ENCODE measurements at places on chromosomes 4 and X. TPM values are rescaled to one million over a fixed set of nuclear protein-coding genes. Genes with fewer than 3 reads are reported as not detected.

The MAGEA9B gene
- not detected for total RNA-seq

The EPGN gene
- total RNA-seq: 116 TPM

The NDST3 gene
- total RNA-seq: not detected

The PIN4 gene
- total RNA-seq: 19.2 TPM

The GSPT2 gene
- 5.1 TPM for total RNA-seq

The RAB39B gene
- 0.07 TPM for total RNA-seq

The SLC34A2 gene
- total RNA-seq: under 0.01 TPM

The NR3C2 gene
- 0.34 TPM for total RNA-seq

The SYAP1 gene
- total RNA-seq: 24.3 TPM

The RIBC1 gene
- total RNA-seq: 0.50 TPM
